ENCODE measurements at places on chromosomes 2 and 18. TPM values are rescaled to one million over a fixed set of nuclear protein-coding genes. Genes with fewer than 3 reads are reported as not detected.

GRCh38 chr2:26559556-26559955, 81.6 kb downstream of the CIB4 start:
- peaks cover 18% of the 10 kb centered on the region for H3K27me3 ChIP-seq
- H3K36me3 ChIP-seq, result no peaks in the 10 kb centered on the region
- H3K4me3 ChIP-seq, result no peak overlapping the region
- no peaks in the 10 kb centered on the region for H3K4me1 ChIP-seq

GRCh38 chr2:223104336-223105132, 52.5 kb downstream of the KCNE4 start:
- no peaks in the 10 kb centered on the region for H3K27me3 ChIP-seq
- H3K36me3 ChIP-seq, result no peaks in the 10 kb centered on the region
- no peak overlapping the region for H3K27ac ChIP-seq
- H3K4me3 ChIP-seq, result no peak overlapping the region
- DNase-seq, result no peak
- H3K4me1 ChIP-seq, result no peaks in the 10 kb centered on the region

The THADA gene
- 12.6 TPM for polyA plus RNA-seq

The PDE6D gene
- 26.8 TPM for polyA plus RNA-seq

- H3K27ac ChIP-seq, result no peak overlapping the region
- no peaks in the 10 kb centered on the region for H3K27me3 ChIP-seq
- DNase-seq, result no peak
Observed at GRCh38 chr2:131835621-131836091, 308.0 kb downstream of the CCDC74A start.

DNA sequence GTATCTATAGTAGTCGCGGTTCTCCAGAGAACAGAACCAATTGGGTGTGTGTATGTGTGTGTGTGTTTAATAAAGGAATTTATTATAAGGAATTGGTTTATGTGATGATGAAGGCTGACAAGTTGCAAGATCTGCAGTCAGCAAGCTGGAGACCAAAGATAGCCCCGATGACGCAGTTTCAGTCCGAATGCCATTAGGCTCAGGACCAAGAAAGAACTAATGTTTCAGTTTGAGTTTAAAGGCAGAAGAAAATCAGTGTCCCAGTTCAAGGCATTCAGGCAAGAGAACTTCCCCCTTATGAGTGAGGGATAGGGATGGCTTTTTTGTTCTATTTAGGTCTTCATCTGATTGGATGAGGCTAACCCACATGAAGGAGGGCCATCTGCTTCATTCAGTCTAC, 221.6 kb downstream of the HNMT start:
- H3K27ac ChIP-seq, result no peak overlapping the region
- H3K4me1 ChIP-seq, result no peaks in the 10 kb centered on the region
- no peak for DNase-seq
- H3K27me3 ChIP-seq, result no peaks in the 10 kb centered on the region
- no peak overlapping the region for H3K4me3 ChIP-seq

- no peak overlapping the region for H3K27ac ChIP-seq
- H3K4me1 ChIP-seq, result no peaks in the 10 kb centered on the region
- no peaks in the 10 kb centered on the region for H3K27me3 ChIP-seq
- H3K36me3 ChIP-seq, result no peaks in the 10 kb centered on the region
- no peak overlapping the region for H3K4me3 ChIP-seq
Observed at GRCh38 chr2:71863396-71863795, 284.3 kb downstream of the CYP26B1 start.

- no peak for DNase-seq
- no peak overlapping the region for H3K27ac ChIP-seq
- H3K36me3 ChIP-seq, result no peaks in the 10 kb centered on the region
- no peak overlapping the region for H3K4me3 ChIP-seq
- H3K4me1 ChIP-seq, result no peaks in the 10 kb centered on the region
Observed at GRCh38 chr2:107419191-107419590, 407.5 kb upstream of the RGPD4 start.

The ADAM17 gene
- polyA plus RNA-seq, result 7.9 TPM

The CNDP1 gene
- 6.2 TPM for polyA plus RNA-seq

GRCh38 chr2:156864325-156864724, 393.2 kb upstream of the GALNT5 start:
- H3K4me1 ChIP-seq, result no peaks in the 10 kb centered on the region
- no peak overlapping the region for H3K4me3 ChIP-seq
- H3K36me3 ChIP-seq, result no peaks in the 10 kb centered on the region
- H3K27ac ChIP-seq, result no peak overlapping the region
- DNase-seq, result no peak

The RRM2 gene
- polyA plus RNA-seq, result 6.3 TPM

The PRLH gene
- not detected for polyA plus RNA-seq

DNA sequence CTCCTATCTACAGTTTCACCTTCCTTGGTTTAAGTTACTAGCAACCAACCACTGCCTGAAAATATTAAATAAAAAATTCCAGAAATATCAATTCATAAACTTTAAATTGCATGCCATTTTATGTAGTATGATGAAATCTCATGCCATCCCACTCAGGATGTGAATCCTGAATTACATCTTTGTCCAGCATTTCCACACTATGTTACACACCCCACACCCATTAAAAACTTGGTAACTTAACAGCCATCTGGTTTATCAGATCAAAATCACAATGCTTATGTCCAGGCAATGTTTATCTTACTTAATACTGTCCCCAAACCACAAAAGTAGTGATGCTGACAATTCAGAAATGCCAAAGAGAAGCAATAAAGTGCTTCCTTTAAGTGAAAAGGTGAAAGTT, 21.6 kb downstream of the CUL3 start:
- no peak overlapping the region for H3K4me3 ChIP-seq
- H3K27me3 ChIP-seq, result no peaks in the 10 kb centered on the region
- H3K36me3 ChIP-seq, result peaks cover 6% of the 10 kb centered on the region
- no peaks in the 10 kb centered on the region for H3K4me1 ChIP-seq

GRCh38 chr2:10792001-10792634, 20.5 kb downstream of the PDIA6 start:
- H3K4me3 ChIP-seq, result no peak overlapping the region
- DNase-seq, result no peak

The CRYGD gene
- not detected for polyA plus RNA-seq

GRCh38 chr18:595068-595467, 1.7 kb upstream of the CLUL1 start:
- H3K27ac ChIP-seq, result no peak overlapping the region
- no peak for DNase-seq
- no peaks in the 10 kb centered on the region for H3K4me1 ChIP-seq
- no peaks in the 10 kb centered on the region for H3K27me3 ChIP-seq
- H3K4me3 ChIP-seq, result no peak overlapping the region

The ALK gene
- polyA plus RNA-seq, result 0.04 TPM

The CCDC85A gene
- 1.7 TPM for polyA plus RNA-seq

DNA sequence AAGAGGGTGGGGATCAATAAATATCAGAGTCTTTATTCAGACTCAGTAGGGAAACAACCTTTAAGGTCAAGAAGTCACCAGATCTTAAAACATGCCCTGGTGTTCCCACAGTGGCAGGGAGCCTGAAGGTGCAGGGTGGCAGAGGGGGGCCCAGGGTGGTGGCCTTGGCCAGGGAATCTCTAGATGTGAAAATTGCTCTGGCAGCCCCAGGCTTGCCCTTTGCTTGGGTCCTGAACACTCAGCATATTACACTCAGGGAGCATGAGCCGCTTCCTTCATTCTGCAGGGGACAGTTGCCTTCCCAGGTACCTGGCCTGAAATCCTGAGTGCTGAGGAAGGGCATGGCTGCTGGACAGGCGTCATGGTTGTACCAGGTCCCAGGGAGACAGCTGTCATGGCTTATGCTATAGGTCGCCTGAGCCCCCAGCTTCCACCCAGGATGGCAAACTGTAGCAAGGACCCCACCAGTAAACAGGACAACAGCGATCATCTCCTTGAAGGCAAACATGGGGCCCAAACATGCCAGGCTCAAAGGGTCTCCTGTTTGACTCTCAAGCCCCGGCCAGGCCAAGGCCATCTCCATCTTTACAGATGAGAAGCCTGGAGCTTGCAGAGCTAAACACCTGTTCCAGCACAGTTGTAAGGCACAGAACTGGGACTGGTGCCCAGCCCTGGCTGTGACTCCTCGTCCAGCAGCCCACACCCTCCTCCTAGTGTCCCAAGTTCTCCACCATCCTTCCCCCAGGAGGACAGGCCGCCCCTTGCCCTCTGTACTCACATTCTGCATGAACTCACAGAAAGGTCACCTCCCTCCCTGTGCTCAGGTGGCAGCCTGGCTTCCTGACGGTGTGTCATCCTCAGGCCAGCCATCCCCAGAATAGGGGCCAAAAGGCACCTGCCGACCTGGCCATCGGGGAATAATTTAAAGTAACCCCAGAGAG, 14.6 kb downstream of the ABCG8 start:
- no peak overlapping the region for H3K27ac ChIP-seq
- no peak overlapping the region for H3K4me3 ChIP-seq
- H3K27me3 ChIP-seq, result no peaks in the 10 kb centered on the region
- DNase-seq, result no peak

DNA sequence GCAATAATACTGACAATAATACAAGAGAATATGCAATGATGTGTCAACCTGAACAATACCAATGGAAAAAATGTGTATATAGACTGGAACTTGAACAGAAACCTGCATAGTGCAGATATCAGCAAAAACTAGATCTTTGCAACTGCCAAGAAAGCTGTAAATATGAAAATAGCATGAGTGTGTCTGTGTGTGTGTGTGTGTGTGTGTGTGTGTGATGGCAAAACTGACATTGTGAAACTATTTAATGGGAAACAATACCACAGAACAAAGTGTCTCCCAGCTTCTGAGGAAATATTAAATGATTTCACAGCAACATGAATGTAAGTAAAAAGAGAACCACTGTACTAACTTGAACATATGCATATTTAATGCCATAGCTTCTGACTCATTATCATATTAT, 558.2 kb upstream of the LINC00305 start:
- H3K36me3 ChIP-seq, result no peaks in the 10 kb centered on the region
- no peak overlapping the region for H3K27ac ChIP-seq
- DNase-seq, result peak; percentile 24
- no peaks in the 10 kb centered on the region for H3K27me3 ChIP-seq
- H3K4me1 ChIP-seq, result no peaks in the 10 kb centered on the region

The TMEM200C gene
- not detected for polyA plus RNA-seq
